ENCODE measurements at places on chromosomes 16 and 17. TPM values are rescaled to one million over a fixed set of nuclear protein-coding genes. Genes with fewer than 3 reads are reported as not detected.

The PDE6G gene
- total RNA-seq = not detected

GRCh38 chr16:67456391-67457081, 24.4 kb downstream of the ATP6V0D1 start:
- H3K4me1 ChIP-seq = no peaks in the 10 kb centered on the region
- H3K36me3 ChIP-seq = no peaks in the 10 kb centered on the region
- H3K4me3 ChIP-seq = no peak overlapping the region
- no peak overlapping the region for H3K27ac ChIP-seq
- DNase-seq = no peak
- no peaks in the 10 kb centered on the region for H3K27me3 ChIP-seq

The IL21R gene
- 0.12 TPM for total RNA-seq

GRCh38 chr16:87554754-87555427, 47.4 kb upstream of the JPH3 start:
- DNase-seq = no peak
- no peak overlapping the region for H3K4me3 ChIP-seq
- H3K4me1 ChIP-seq = no peaks in the 10 kb centered on the region
- no peak overlapping the region for H3K27ac ChIP-seq
- no peaks in the 10 kb centered on the region for H3K36me3 ChIP-seq
- no peaks in the 10 kb centered on the region for H3K27me3 ChIP-seq

The RNF157 gene
- total RNA-seq = 29.3 TPM
